Ovary (tissue), 10 donors: ENCODE measurements at places on chromosomes 2 and 18.

DNA sequence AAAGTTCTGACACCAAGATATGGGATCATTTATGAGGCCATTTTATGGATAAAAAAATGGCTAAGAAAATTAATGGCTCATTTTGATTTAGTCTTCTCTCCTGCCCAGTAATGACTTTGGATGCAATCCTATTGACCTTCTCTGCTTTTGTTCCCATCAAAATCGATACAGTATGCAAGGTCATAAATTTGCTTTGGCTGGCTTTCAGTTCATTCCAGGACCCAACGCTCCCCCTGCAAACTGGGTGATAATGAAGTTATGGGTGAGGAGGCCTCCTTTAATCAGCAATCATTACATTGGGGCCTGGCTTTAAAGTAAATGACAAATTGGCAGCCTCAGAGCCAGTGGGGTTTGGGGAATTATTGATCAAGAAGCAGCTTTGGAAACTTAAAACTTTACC, 351.8 kb upstream of the GYPC start:
- no peak for DNase-seq

DNA sequence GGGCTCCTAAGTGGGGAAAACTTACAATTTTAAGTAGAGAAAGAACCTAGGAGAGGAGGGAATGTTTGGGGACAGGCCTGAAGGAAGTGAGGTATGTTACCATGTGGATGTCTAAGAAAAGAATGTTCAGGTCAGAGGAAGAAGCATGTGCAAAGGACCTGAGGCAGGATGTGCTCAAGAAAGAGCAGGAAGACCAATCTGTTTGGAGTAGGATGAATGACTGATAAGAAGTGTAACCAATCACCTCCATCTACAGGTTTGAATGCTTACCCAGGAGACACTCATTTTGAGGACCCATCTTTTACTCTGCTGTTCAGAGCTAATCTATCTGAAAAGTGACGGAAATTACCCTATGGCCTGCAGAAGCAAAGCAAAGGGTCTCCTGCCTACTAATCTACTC, 342.3 kb downstream of the ARHGAP15 start:
- no peak for DNase-seq

DNA sequence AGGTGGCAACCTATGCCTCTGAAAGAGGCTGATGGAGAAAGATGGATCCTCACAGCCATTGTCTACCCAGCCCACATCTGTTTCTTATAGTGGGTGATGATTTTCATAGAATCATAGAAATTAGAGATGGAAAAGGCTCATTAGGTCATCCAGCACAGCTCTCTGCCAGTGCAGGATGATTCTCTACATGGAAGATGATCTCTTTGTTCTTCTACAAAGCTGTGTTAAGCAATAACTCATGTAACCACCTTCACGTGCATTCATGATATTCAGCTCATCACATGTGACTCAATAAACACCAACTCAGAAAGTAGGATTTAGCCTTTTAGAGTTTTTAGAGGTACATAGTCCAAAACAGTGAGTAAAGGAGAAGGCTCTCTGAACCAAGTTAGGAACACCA, 539.4 kb upstream of the ID2 start:
- DNase-seq = no peak

DNA sequence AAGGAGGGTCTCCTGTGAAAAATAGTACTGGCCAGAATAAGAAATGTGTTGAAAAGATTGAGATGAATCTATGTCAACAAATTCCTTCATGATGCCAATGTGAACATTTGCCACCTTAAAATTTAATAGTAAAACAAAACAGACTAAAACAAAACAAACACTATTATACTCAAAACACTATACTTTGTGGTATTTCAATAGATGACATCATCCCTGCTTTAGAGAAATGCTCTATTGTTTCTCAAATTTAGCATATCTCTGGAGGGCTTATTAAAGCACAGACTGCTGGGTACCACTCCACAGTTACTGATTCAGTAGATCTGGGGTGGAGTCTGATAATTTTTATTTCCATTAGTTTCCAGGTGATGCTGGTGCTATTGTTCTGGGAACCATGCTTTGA, 579.4 kb upstream of the FAM98A start:
- no peak for DNase-seq

GRCh38 chr18:51711298-51711889, 513.9 kb upstream of the MEX3C start:
- no peak for DNase-seq

GRCh38 chr2:60391230-60391629, 162.2 kb downstream of the BCL11A start:
- DNase-seq = no peak

- DNase-seq = no peak
Observed at GRCh38 chr2:236919209-236919608, 166.5 kb upstream of the COPS8 start.

GRCh38 chr2:65129286-65129825, 550 bp downstream of the RAB1A start:
- DNase-seq = peak; percentile 81

- no peak for DNase-seq
Observed at GRCh38 chr2:38727661-38728060, 23.5 kb downstream of the SRSF7 start.

DNA sequence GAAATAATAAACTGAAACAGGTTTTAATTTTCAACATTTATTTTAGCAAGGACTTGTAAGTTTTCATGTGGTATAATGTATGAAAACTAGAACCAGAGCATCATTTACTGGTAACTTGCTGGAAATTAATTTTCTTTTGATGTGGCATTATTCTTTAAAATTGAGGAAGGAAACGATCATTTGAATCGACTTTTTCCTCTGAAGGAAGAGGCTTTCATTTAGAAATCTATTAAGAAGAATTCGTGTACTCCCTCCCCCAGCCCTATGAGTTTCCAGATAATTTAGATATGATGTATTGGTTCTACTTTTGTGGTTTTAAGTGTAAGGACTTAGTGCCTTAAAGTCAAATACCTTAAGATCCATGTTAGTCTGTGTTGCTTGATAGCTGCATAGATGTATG, 2.5 kb downstream of the BABAM2 start:
- no peak for DNase-seq

- DNase-seq = no peak
Observed at GRCh38 chr2:31334311-31335026, 80.1 kb downstream of the XDH start.
